COR-L47 (cell line): ENCODE measurements at places on chromosomes 4 and X.

DNA sequence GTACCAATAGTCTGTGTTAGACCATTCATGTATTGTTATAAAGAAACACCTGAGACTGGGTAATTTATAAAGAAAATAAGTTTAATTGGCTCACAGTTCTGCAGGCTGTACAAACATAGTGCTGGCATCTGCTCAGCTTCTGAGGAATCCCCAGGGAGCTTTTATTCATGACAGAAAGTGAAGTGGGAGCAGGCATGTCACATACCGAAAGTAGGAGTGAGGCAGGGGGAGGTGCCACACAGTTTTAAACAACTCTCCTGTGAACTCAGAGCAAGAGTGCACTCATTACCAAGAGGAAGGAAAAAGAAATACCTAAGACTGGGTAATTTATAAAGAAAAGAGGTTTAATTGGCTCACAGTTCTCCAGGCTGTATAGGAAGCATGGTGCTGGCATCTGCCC is 591.2 kb downstream of the PPP4R3C start:
- no peak for DNase-seq

GRCh38 chr4:7287918-7288280 is 95.6 kb downstream of the SORCS2 start:
- no peak for DNase-seq

- DNase-seq: no peak
Observed at GRCh38 chr4:189613207-189613606, 327.5 kb upstream of the FRG1 start.

DNA sequence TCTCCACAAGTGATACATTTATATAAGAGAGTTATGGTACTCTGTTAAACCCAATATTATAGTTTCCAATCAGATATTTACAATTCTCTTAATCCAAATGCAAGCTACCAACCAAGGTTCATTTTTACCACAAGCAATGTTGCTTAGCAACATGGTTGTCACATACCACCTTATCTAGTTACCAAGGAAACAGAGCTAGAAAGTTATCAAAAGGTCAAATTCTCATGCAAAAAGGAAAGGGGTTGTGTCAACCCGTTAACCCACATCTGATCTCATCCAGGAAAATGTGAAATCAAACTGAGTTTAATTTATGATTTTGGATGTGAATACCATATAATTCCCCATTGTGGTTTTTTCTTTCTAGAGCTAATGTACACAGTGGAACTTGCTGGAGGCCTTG is 274.1 kb upstream of the MAGEB2 start:
- DNase-seq: no peak

DNA sequence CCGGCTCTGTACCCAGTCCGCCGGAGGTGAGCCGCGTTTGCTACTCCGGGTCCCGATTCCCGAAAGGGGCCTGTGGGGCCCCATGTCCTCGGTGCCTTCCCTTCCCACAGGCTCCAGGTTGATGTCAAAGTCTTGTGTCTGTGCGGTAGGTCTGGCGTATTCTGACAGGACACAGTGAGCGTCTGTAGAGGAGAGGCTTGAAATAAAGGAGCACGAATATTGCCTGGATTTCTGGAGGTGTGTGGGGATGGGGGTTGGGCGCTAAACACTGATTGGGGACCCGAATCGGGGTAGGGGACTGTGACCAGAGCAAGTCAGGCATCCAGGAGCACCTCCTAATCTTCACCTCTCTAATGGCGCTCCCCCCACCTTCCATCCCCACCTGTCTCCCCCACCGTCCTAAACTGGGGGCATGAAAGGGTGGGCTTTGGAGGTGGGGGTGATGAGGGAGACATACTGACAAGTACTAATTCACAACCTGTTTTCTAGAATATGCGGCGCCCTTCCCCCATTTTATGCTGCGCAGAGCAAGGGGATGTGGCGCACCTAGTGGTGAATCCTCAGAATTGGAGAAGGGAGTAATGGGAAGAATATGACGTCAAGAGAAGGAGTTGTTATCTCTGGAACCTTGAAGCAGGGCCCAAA is 855 bp downstream of the GPRASP2 start:
- peak; percentile 45 for DNase-seq

DNA sequence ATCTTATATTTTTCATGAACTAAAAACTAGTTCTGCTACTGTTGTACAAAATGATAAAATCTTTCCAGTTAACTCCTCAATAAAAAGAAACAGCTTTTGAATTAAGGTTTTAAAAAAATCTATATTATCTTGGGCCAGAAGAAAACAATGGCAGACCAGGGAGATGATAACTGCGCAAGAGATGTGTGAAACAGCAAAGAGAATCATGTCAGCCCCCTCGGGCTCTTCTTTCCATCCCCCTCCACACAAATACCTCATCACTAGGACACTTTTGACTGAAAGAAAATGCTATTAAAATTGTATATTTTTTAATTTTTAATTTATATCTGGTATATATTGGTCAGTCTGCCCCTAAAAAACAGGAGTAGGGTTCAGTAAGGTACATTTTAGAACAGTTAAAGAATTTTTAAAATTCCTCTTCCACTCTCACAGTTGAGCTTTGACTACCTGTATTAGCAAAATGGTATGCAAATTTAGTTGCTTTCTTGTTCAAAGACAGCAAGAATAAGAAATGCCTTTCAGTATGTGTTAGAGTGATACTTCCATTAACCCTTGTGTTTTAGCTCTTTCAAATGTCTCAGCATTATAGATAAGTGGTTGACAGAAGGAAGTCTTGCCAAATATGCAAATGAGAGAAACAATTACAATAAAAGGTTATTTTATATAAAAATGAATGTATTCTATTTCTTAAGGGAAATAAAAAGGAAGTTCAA is 36.4 kb upstream of the LCORL start:
- no peak for DNase-seq

GRCh38 chr4:138910914-138911336 is 104.7 kb upstream of the NOCT start:
- DNase-seq: peak; percentile 96

GRCh38 chr4:183808097-183808456 is 97.0 kb upstream of the STOX2 start:
- no peak for DNase-seq

- DNase-seq: peak; percentile 29
Observed at GRCh38 chrX:103404231-103405008, 28.1 kb downstream of the BEX3 start.

DNA sequence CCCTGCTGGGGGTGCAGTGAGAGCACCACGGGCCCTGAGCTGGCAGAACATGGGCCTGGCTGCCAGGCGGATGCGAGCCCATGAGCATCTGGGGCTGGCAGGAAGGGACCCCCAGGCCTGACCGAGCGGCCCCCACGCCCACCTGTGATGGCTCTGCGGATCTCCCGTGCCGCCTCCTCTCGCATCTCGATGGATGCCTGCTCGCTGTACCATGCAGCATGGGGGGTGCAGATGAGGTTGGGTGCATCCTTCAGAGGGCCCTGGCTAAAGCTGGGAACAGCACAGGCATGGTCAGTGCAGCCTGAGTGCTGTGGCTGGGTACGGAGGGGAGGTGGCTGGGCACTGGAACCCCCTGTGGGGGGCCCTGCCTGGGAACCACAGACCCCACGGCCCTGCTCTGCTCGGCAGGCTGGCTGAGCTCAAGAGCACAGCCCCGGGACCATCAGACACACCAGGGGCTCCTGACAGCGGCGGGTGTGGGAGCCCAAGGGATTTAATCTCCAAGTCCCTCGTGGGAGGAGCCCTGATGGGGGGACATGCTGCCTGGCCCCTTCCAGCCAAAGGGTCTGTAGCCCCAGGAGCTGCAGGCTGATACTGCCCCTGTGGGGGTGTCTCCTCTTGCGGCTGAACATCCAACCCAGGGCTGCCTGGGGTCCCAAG is 35.5 kb downstream of the CTBP1 start:
- DNase-seq: no peak

GRCh38 chrX:41912923-41913322 is 10.4 kb downstream of the CASK start:
- no peak for DNase-seq

GRCh38 chr4:8844976-8845690 is 26.5 kb downstream of the HMX1 start:
- DNase-seq: no peak

DNA sequence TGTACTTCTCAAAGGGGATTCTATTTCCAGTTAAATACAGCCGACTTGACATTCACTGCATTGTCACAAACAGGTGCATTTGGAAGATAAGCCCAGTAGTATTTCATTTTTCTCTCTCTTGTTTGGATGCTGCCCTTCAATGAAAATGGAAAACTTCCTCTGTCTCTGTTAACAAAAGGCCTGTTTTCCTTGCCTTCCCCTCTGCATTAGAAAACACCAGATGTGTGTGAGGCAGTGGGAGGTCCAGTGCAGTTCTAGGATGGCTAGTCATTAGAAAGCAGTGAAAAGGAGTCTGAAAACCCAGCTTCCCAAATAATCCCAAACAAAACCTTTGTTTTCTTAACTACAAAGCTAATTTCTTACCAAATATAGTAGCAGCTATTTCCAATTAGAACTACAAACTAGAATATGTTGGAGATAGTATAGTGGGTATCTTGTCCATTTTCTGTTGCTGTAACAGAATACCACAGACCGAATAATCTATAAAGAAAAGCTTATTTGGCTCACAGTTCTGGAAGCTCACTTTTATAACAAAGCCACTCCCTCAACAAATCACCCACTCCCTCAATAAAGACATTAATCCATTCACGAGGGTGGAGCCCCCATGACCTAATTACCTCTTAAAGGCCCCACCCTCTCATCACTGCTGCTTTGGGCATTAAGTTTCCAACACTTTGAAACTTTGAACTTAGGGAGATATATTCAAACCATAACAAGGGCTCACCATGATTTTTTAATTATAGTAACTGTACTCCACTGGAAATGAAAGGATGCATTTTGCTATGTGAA is 452.1 kb upstream of the RPS6KA3 start:
- no peak for DNase-seq

DNA sequence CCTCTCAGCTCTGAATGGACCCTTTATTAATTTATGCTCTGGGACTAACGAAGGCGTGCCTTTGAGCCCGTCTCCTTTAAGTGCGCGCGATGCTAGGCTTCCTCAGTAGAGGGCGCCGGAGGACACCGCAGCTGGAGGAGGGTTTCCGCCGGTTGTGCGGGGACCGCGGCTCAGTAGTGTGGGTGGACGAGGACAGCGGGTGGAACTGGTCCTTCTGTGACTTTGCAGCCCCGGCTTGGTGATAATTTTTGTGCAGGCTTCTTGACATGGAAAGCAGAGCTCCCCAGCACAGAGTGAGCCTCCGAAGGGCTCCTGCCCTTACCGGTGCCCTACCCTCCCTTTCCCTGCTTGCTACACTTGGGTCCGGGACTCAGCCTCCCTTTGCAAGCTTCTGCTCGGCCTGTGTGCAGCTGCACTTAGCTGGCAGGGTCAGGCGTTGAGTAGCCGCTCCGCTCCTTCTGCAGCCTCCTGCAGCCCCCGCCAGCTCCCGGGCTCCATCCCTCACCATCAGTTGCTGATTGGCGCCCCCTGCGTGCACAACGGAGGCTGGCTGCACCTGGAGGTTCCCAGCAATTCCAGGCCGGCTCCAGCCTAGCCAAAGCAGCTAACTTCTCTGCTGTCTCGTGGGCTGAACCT is 26.8 kb upstream of the BOD1L1 start:
- DNase-seq: peak; percentile 57

DNA sequence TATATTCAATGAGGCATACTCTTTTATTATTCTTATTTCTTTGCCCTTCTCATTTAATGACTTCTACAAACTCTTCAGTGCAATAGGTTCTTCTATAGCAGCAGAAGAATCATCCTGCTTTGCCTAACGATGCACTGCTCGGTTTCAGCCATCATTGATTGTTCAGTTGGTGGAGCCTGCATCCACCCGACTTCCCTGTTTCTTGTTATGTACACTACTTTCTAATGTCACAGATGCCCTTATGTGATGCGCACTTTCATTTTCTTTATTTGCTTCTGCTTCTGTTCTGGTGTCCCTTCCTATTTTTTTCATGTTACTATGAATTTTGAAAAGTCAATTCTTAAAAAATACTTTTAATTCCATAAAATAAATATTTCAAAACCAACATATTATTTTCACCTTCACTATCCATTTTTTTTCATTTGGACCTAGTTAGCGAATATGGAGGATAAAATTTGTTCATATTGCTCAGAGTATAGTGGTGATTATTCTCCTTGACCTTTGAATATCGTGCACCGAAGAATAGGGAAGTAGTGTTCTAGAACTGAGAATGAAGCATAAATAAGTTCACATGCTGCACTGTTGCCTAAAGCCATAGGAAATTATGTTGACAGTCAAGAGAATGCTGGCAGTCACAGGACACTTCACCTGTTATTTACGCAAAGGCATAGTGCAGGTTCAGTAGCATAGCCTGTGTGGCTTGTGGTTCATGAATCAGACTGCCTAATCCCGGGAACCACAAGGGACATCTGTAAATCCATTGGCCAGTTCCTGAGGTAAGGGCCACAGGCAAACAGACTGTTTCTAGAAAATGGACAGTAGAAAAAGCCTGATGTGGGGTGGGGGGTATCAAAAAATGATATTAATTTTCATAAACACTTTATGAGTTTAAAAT is 21.3 kb upstream of the SFRP2 start:
- no peak for DNase-seq
